Tibial artery (tissue), 4 donors: ENCODE measurements at places on chromosomes 11 and 22.

- no peak overlapping the region for H3K27ac ChIP-seq
- H3K4me1 ChIP-seq = no peaks in the 10 kb centered on the region
- no peak for DNase-seq
- H3K4me3 ChIP-seq = no peak overlapping the region
- H3K27me3 ChIP-seq = no peaks in the 10 kb centered on the region
- no peaks in the 10 kb centered on the region for H3K36me3 ChIP-seq
Observed at GRCh38 chr11:123286761-123287160, 91.7 kb upstream of the CLMP start.

DNA sequence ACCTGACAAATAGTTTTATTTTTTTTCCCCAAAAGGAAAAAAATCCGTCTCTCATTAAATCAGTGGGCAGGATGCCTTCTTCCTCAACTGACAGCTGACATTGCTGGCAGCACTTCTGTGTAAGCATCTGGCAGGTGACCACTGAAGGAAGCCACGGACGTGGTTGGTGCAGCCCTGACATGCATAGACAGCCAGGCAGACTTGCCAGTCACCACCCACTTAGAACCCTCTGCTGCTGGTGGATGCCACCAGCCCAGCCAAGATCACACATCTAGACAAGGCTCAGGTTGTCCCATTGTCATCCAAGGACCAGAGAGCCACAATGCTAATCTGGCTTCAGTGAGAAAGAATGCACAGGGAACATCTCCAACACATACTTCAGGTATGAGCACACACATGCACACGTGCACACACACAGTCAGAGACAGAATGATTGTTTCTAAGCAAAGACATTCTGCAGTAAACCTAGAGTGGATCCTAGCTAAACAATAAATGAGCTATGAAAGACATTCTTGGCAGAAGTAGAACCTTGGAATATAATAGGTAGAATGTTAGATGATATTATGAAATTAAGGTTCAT, 49.8 kb upstream of the BMAL1 start:
- H3K4me3 ChIP-seq = no peak overlapping the region
- no peak for DNase-seq
- peaks cover 9% of the 10 kb centered on the region for H3K4me1 ChIP-seq
- H3K27ac ChIP-seq = no peak overlapping the region

DNA sequence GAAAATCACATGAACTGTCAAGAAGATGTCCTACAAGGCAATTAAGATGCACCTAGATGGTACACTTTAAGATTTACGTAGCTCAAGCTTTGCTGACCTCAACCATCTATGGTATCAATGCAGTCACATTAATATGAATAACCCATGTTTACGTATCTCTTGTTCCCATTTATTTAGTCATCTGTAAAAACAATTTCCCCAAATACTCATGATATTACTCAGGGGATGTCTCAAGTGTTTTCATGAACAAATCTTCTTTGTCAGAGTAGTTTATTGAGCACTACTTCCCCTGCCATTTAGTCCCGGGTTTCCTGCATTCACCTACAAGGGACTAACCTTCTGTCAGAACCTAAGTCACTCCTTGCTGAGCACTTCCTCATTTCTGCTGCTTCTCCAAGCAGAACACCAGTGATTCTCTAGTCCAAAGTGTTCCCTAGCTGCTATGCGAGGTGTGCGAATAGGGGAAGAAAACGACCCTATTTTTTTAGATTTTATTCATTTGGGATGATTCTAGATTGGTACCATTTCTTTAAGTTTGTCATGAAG, 554.3 kb upstream of the LRRC4C start:
- H3K4me1 ChIP-seq = no peaks in the 10 kb centered on the region
- no peaks in the 10 kb centered on the region for H3K36me3 ChIP-seq
- H3K27ac ChIP-seq = no peak overlapping the region
- H3K4me3 ChIP-seq = no peak overlapping the region

DNA sequence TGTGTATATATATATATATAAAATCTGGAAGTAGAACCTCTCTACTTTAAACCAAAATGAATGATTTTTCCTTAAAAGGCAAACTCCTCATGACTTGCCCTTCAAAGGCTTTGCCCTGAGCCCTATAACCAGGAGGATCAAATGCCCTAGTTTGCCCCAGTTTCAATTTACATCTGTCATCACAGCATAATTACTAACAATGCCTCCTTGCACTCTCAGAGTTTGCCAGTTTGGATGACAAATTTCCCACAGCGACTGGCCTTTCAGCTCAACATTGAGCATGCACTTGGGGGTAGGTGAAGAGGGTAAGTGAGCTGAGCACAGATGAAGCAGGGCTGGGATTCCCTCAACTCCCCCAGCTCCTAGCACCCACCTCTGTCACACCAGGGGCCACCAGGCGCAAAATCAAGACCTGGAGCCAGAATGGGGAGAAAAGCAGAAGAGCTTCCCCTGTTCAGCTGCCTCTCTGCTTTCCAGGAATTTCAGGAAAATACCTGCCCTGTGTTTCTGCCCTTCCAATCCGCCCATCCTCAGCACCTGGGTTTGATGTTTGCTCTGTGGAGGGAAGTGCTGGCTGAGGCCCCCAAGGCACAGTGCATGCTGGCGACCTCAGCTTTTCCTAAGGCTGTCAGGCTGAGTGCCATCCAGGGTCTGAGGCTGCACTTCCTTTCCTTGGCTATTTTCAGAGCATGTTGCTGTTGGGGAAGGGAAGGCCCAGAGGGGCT, 67.5 kb downstream of the ADAMTS15 start:
- H3K27me3 ChIP-seq = no peaks in the 10 kb centered on the region
- DNase-seq = no peak
- no peak overlapping the region for H3K4me3 ChIP-seq
- H3K27ac ChIP-seq = no peak overlapping the region

DNA sequence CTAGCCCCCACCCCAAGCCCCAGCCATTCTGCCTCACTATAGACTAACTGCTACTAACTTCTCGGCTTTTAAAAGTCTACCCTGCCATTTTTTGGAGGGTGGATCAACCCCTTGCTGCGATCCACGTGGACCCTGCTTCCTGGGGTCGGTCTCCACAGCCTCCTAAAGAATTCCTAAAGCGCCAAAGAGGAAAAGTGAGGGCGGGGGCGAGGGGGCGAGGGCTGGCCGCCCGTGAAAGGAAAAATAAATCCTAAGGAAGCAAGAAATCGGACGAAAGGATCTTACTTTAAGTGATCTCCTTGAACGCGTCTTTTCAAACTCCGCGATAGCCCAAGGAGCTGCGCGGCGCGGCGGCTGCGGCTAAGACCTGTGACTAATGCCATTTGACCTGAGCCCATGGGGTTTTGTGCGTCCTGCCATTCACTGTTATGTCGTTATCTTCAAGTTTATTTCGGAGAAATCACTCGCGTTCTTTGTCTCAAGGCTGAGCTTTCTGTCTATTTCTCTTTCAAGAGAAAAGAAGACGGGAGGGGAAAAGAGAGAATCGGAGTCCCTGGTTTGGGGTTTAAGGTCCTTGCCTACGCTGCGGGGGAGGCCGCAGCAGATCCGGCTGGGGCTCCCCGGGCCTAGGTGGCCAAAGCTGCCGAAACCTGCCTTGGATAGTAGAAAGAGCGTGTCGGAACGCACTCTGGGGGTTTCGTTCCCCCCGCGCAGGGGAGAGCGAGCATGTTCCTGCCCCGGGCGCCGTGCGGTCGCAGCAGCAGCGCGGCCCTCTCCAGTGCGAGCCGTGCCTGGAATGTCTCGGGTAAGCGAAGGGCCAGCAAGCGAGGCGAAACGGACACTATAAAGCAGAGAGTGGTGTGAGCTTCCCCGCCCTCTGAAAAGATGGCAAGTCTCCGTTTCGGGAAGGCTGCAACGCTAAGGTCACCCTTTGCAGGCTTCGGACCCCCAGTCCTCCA, 2.8 kb upstream of the DBX1 start:
- peaks cover 23% of the 10 kb centered on the region for H3K4me1 ChIP-seq
- H3K4me3 ChIP-seq = peak overlapping the region; percentile 39
- no peak for DNase-seq
- H3K27me3 ChIP-seq = peaks cover 98% of the 10 kb centered on the region
- H3K36me3 ChIP-seq = no peaks in the 10 kb centered on the region

DNA sequence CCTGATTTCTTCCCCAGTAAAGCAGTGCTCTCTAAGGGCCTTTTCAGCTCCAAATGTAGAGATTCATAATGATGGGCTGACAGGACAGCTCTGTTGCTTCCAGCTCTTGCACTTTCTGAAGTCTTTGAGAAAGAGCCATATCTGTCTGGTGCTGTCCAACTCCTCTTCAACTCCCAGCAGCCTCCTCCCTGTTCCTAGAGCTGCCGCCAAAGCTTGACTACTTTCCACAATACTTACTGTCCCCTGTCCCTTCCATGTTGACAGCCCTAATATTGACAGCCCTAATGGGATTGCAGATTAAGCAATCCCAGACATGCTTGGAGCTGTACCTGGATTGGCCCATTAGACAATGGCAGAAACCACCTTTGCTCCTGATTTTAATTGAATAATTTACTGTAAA, 29.6 kb downstream of the INSC start:
- H3K27me3 ChIP-seq = no peaks in the 10 kb centered on the region
- H3K27ac ChIP-seq = no peak overlapping the region
- no peak overlapping the region for H3K4me3 ChIP-seq

DNA sequence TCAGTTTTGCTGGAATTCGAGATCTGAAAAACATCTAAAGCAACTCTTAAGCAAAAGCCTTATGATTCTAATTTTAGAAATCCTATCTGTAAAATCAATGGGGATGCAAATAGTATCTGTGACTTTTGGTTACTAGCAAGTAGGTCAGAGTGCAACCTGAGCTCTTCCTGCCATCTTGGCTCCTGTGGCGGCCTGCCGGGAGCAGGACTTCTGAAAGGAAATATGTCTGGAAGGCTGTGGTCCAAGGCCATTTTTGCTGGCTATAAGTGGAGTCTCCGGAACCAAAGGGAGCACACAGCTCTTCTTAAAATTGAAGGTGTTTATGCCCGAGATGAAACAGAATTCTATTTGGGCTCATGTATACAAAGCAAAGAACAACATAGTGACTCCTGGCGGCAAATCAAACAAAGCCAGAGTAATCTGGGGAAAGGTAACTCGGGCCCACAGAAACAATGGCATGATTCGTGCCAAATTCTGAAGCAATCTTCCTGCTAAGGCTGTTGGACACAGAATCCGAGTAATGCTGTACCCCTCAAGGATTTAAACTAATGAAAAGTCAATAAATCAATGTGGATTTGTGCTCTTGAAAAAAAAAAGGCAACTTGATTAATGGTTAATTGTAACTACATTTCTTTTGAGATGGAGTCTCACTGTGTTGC, 1.7 kb downstream of the SAMM50 start:
- peaks cover 29% of the 10 kb centered on the region for H3K4me1 ChIP-seq
- H3K4me3 ChIP-seq = no peak overlapping the region
- no peak overlapping the region for H3K27ac ChIP-seq
- no peaks in the 10 kb centered on the region for H3K27me3 ChIP-seq
- no peaks in the 10 kb centered on the region for H3K36me3 ChIP-seq

GRCh38 chr11:120914021-120914420, 109.9 kb upstream of the TBCEL start:
- no peak overlapping the region for H3K27ac ChIP-seq
- DNase-seq = no peak
- H3K36me3 ChIP-seq = no peaks in the 10 kb centered on the region
- no peak overlapping the region for H3K4me3 ChIP-seq

DNA sequence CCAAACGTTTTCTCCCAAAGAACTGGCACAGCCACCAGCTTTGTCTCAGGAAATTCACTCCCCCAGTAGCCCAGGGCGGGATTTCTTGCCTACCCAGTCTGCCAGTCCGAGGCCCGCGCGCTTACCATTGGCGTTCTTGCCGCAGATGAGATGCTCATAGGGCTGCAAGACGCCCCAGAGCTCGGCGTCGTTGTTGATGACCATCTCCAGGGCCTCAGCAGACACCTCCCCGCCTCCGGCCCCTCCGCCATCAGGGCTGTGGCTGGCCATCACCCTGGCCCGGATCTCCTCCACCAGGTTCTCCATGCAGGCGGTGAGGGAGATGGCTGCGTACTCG, 1.3 kb downstream of the ABTB2 start:
- H3K27ac ChIP-seq = peak overlapping the region; percentile 89
- no peaks in the 10 kb centered on the region for H3K36me3 ChIP-seq
- no peaks in the 10 kb centered on the region for H3K27me3 ChIP-seq
- peaks cover 37% of the 10 kb centered on the region for H3K4me1 ChIP-seq
- DNase-seq = peak; percentile 63

DNA sequence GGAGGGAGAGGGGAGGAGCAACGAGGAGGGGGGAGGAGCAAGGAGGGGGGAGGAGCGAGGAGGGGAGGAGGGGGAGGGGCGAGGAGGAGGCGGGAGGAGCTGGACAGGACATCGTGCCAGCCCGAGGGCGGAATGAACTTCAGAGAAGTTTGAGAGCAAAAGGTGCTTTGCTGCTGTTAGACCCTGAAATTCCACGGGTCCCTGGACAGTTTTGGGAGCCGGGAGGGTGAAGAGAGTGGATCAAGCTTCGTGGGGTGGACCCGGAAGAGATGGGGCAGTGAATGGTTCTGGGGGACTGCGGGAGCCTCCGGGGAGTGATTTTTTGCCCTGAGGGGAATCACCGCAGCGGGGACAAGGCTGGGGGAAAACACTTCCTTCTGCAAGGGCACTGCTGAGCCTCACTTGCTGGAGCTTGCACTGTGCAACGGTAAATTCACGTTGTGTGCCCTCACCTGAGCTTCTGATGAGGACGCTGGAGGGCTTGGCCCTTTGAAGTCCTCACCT, 10.7 kb upstream of the NLRP6 start:
- no peaks in the 10 kb centered on the region for H3K4me1 ChIP-seq
- H3K36me3 ChIP-seq = no peaks in the 10 kb centered on the region
- H3K4me3 ChIP-seq = peak overlapping the region; percentile 23

DNA sequence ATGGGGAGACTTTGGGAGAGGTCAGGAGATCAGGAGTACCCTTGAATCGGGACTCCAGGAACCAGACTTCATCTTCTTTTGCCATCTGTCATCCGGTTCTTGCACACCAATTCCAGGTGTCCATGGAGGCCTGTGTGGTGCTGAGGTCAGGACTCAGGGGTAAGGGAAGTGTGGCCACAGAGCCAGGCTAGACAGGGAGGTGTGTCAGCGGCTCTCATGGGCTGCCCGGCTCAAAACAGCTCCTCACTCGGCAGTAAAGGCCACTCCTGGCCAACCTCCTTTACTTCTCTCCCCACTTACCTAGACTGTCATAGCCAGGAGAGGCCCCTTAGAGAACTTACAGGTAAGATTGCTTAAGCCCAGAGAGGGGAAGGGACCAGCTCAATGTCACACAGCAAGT, 75.7 kb upstream of the NECTIN1 start:
- DNase-seq = no peak
- no peak overlapping the region for H3K27ac ChIP-seq
- peaks cover 16% of the 10 kb centered on the region for H3K27me3 ChIP-seq
- H3K4me3 ChIP-seq = no peak overlapping the region

DNA sequence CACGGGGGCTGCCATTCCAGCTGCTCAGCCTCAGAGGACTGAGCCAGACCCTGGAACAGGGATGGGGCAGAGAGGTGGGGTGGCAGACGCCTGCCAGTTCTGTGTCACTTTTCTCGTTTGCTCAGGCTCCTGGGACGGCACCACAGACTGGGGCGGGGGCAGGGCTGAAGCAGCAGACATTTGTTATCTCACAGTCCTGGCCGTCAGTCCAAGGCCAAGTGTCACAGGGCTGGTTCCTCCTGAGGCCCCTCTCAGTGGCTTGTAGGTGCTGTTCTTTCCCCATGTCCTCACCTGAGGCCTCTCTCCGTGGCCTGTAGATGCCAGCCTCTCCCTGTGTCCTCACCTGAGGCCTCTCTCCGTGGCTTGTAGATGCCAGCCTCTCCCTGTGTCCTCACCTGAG, 24.7 kb downstream of the TPCN2 start:
- no peaks in the 10 kb centered on the region for H3K27me3 ChIP-seq
- no peak overlapping the region for H3K4me3 ChIP-seq
- no peak for DNase-seq
- peaks cover 72% of the 10 kb centered on the region for H3K36me3 ChIP-seq
- H3K4me1 ChIP-seq = peaks cover 5% of the 10 kb centered on the region

- no peaks in the 10 kb centered on the region for H3K4me1 ChIP-seq
- no peak overlapping the region for H3K4me3 ChIP-seq
- H3K27me3 ChIP-seq = no peaks in the 10 kb centered on the region
- DNase-seq = no peak
- no peak overlapping the region for H3K27ac ChIP-seq
Observed at GRCh38 chr22:47062126-47062525, 299.7 kb downstream of the TBC1D22A start.
